ENCODE measurements at places on chromosomes 1 and 21.

- DNase-seq: no peak
Measured at GRCh38 chr1:103986792-103987191, 237.1 kb downstream of the AMY1C start.

DNA sequence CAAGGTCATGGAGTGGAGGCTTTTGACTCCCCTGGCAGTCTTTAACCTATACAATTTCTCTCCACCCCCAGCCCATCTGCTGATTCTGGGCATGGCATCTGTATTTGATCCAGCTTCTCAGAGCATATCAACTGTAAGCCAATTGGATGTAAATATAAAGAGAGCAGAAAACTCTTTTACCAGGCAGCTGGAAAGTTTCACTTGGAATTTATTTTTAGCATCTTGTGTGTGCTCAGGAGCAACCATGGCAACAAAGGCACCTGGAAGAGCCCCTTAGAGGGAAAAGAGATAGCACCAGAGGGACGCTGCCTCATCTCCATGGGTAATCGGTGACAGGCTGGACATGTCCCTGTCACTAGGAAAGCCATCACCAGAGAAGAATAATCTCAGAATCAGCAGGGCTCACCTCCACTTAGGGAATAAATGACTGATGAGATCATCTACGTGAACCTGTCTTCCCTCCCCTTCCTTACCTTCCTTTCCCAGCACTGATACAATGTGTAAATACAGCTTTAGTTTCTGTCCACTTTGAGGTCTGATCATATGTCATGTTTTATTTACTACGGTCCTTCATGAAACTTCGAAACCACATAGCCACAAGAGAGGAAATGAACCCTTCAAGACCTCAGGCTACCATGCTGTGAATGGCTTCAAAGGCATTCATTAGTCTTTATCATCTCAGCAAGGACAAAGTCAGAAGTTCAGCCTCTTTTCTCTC lies 25.3 kb upstream of the SIPA1L2 start:
- no peak for DNase-seq

GRCh38 chr1:22076346-22076745 lies 23.8 kb downstream of the CDC42 start:
- DNase-seq: no peak

DNA sequence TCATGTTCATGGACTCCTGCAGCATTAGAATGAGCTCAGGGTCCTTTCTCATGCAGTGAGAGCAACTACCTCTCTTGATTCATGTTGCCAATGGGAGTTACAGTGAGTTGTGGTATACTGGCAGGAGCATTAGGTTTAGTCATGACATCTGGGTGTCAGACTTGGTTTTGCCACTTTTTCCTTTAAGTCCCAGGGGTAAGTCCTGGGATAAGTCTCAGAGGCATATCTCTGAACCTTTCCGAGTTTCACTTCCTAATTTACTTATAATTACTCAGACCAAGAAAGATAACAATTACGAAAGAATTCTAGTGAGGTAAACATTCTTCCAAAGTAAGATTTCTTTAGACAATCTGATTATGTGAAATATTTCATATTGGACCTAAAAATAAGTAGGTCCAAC lies 606.0 kb downstream of the SMYD3 start:
- no peak for DNase-seq

DNA sequence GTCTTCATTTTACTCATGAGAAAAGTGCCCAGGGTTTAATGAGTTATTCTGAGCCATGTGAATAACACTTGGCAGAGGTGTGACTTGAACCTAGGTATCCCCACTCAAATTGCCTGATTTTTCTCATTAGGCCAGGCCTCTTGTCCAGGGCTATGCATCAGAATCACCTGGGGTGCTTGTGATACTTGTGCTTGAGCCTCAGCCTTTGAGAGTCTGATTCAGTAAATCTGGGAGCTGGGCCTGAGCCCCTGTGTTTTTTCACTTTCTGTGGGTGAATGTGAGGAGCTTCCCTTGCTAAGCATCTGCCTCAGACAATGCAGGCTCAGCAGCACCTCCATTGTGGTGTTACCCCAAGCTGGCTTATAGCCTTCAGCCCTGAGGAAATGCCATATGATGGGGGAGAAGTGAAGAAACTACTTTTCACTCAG lies 127.1 kb downstream of the S1PR1 start:
- DNase-seq: no peak

GRCh38 chr1:151472856-151473731 lies 13.8 kb upstream of the POGZ start:
- no peak for DNase-seq

DNA sequence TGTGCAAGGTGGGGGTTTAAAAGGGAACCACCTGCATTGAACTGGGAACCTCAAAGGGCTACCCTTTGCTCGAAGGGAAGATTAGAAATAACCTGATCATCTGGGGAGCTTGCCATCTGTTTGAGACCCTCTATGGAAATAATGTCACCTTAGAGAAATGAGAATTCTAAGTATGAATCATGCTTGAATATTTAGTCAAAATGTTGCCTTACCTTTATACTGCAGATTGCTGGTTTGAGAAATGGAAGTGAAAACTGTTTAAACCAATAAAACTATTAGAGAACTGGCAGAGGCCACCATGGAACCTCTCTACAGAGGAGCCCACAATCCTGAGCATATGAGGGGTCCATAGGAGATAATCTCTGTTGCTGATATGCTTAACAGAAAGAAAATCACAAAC lies 131.2 kb upstream of the FAM78B start:
- DNase-seq: no peak

DNA sequence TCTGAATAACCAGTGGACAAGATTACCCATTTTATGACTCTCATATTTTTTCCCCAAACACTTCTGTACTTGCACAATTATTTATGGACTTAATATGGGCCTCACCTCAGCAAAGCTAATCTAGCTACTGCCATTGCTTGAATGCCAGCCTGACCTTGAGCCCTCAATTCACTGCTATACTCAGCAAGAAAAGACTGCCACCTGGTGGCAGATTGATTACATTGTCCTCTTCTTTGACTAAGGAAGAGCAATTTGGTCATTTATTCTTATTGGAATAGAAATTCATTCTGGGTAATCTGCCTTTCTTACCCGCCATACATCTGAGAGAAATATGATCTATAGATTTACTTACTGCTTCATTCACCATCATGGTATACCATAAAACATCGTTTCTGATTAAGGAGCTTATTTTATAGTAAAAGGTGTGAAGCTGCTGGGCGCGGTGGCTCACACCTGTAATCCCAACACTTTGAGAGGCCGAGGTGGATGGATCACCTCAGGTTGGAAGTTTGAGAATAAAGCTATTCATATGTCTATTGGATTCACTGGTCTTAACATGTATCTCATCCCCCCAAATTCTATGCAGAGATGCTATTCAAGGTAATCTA lies 32.9 kb upstream of the DIPK1A start:
- DNase-seq: peak; percentile 44

GRCh38 chr1:101769520-101769919 lies 227.2 kb downstream of the OLFM3 start:
- no peak for DNase-seq

DNA sequence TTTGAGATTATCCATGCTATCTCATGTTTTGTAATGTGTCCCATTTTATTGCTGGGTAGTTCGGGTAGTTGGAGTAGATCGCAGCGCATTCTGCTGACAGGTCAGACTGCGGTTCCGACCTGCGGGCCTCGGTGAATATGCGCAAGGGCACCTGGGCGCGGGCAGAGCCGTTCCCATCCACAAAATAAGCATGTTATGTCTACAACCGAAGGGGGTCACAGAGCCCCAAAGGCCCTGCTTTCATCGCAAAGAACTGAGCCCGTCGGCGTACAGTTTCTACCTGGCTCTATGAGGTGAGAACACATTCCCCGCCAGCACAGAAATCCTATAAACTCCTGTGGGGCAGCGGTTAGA lies 88.4 kb downstream of the PRKAB2 start:
- DNase-seq: no peak

- peak; percentile 40 for DNase-seq
Measured at GRCh38 chr1:161038523-161039153, at the start of gene TSTD1. TSS of gene TSTD1 (minus strand) at chr1:161038964. CDS start at chr1:161038889, 75 bp downstream.

GRCh38 chr1:24992761-24993211 lies 62.7 kb upstream of the RUNX3 start:
- no peak for DNase-seq

GRCh38 chr1:11550664-11551283 lies 71.8 kb downstream of the DISP3 start:
- peak; percentile 67 for DNase-seq

- no peak for DNase-seq
Measured at GRCh38 chr1:60896701-60897363, 185.5 kb upstream of the NFIA start.

DNA sequence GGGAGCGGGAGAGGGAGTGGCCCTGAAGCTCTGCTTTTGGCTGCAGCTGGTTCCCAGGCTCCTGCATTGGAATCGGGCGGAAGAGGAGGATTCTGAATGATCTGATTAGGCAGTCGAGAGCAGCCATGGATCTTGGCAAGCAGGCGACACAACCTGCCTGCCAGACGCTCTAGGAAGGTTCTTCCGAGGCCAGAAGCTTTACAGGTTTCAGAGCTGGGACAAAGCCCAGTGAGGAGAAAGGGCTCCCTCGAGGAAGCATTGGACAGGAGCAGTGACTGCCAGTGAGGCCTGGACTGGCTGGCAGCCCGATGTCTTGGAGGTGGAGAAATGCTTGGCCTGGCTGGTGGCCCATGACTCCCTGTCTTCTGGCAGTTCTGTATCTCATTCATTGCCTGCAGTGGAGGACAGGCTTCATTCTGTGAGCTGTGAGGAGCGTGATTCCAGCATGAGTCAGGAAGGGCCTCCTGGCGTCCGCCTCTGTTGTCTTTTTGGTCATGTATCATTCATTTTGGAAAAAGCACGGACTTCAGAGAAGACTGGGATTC lies 132.7 kb upstream of the IPO9 start:
- peak; percentile 99 for DNase-seq

- DNase-seq: no peak
Measured at GRCh38 chr1:116850436-116850835, 59.3 kb upstream of the PTGFRN start.

GRCh38 chr1:4621646-4622045 lies 32.8 kb upstream of the AJAP1 start:
- no peak for DNase-seq

GRCh38 chr21:36499578-36500471 lies 19.9 kb upstream of the CLDN14 start:
- DNase-seq: peak; percentile 57

GRCh38 chr1:58755468-58755872 lies 28.4 kb downstream of the JUN start:
- DNase-seq: no peak

GRCh38 chr21:29601047-29601446 lies 302.3 kb downstream of the BACH1 start:
- no peak for DNase-seq

DNA sequence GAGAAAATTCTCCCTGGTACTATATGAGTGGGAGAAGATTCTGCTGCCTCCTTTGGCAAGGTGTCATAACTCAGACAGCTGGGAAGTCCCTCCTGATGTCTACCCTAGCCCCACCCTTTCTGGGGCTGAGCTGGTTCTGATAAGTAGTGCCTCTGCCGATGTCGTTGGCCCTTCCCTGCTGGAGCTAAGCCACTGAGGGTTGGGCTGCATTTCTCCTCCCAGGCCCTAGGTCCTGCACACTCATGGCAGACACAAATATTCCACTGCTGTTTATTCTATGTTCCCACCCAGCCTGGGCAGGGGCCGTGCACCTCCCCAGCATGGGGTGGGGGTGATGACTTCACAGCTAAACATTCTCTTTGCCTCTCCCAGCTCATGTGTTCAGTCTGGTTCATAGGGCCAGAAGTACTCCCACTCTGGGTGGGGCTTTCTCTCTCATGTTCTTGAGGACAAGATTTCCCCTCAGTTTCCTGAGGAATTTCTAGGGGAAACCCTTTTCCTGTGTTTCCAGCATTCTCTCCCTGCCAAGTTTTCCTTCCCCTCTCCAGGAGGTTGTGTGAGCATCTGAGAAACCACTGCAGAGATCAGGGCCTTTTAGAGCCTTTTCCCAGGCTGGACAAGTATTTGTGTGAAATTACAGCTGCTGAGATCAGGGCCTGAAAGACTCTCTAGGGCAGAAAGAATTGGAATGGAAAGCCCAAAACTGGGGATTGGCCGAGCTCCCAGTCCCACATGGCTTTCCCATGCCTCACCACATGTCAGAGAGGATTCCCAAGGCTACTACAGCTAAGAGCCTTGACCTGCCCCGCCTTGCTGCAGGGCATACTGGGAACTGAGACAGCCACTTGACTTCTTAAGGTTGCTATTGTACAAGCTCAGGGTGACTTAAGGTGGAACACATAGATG lies 66.2 kb downstream of the ATP2B4 start:
- no peak for DNase-seq

DNA sequence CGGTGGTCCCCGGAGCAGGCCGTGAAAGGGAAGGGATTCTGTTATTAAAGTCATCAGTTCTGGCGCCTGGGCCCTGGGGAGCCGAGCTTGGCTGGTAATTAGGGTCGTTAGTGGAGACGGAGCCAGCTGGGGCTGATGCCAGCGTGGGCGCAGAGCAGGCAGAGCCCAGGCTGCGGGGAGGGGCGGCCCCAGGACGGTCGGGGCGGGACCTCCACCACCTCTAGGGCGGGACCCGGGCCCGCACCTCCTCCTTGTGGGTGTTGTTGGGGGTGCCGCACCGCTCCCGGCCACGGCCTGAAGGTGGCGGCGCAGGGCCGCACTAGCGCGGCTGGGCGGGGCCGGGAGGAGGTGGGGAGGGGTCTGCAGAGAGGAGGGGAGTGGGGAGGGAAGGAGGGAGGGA lies 470.6 kb downstream of the PTPRU start:
- DNase-seq: no peak

DNA sequence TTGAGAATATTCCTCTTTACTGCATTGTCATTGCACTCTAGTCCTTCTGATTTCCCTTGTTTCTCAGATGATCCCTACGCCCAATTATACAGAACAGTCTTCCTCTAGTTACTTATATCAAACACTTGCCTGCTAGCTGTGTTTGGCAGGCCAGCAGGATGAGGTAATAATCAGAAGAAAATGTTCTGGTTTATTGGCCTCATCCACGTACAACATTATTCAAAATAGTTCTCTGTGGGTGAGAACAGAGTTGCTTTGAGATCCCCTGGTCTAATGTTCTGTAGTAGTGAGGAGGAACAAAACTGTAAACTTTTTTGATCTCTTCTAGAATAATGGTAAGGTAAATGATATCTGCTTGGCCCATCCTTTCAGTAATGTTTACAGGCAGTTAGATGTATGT lies 22.3 kb upstream of the C1orf105 start:
- DNase-seq: peak; percentile 28

DNA sequence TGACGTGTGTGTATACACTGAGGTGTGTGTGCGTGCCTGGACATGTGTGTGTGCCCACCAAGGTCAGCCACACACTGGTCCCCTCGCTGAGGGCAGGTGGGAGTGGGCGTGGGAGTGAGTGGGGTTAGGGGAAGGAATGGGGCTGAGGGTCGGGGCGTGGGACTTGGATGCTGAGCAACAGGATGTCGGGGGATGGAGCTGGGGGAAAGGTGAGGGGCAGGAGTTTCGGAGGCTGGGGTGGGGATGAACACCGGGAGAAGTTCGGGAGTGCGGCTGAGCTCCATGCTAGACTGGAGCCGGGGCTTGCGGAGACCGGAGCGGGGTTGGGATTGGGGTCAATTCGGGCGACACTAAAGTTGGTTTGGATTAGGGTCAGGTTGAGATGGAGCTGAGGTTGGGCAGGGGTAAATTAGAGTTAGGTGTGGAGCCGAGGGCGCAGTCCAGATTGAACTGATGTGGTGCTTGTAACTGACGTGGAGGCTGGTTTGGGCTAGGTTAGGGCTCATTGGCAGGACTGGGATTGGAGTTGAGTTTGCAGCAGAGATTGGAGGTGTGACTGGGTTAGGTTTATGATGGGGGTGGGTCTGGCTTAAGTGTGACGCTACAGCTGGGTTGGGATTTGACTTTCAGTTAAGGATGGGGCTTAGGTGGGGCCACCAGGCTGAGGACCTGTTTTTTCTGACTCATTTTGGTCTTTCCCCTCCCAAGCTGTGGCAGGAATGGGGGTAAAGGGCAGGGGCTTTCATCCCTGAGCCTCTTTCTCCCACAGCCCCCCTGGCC lies 3.3 kb upstream of the GUCA2A start:
- no peak for DNase-seq

Measured in LNCaP clone FGC (cell line).